ENCODE measurements at places on chromosomes 2 and 18. TPM values are rescaled to one million over a fixed set of nuclear protein-coding genes. Genes with fewer than 3 reads are reported as not detected.

Gene LMAN1
- total RNA-seq = 146 TPM

Gene PRKD3
- total RNA-seq = 41.4 TPM

Gene LRRC30
- not detected for total RNA-seq

Gene NPPC
- total RNA-seq = 4.2 TPM

Gene HOXD1
- not detected for total RNA-seq

Gene GPR39
- total RNA-seq = not detected

Gene KLHL29
- total RNA-seq = 0.11 TPM

Gene MTLN
- total RNA-seq = 58.0 TPM

Gene ADCYAP1
- total RNA-seq = 0.31 TPM

Gene UGT1A5
- not detected for total RNA-seq

GRCh38 chr2:5657231-5657630 lies 35.0 kb upstream of the SOX11 start:
- no peak for DNase-seq

DNA sequence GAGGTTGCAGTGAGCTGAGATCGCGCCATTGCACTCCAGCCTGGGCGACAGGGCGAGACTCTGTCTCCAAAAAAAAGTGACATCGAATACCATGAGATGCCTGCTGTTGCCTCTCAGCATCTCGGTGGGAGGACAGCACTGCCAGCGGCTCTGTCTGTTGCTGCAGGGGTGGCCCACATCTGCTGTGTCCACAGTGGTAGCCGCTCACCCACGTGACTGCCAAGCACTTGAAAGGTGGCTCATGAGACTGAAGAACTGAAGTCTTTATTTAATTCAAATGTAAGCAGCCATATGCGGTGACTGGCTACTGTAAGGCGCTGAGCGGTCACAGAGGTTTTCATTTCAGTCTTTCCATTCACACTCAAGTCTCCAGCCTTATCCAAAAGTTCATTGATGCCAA lies 25.8 kb downstream of the IMPA2 start:
- DNase-seq = no peak

- no peak for DNase-seq
Measured at GRCh38 chr2:237896956-237897355, 37.5 kb downstream of the RAMP1 start.

DNA sequence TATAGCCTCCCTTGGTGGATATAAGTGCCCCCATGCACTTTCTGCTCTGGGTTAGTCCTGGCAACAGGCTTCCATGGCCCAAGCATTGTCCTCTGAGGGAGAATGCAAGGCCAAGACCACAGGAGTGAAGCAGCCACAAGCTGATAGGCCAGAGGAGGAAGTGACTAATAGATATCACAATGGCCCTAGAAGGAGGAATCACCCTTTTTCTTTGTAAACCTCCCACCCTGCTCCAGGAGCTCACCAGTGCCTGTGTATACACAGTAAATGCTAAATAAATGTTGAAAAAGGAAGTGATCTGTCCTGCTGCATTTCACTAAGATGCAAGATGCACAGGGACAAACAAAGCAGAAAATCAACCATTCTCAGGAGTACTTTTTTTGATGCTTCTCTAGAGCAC lies 49.7 kb upstream of the ABCA12 start:
- DNase-seq = no peak

GRCh38 chr2:219622472-219622871 lies 5.0 kb upstream of the SLC4A3 start:
- DNase-seq = no peak

GRCh38 chr2:137812517-137812916 lies 151.8 kb upstream of the HNMT start:
- DNase-seq = no peak

DNA sequence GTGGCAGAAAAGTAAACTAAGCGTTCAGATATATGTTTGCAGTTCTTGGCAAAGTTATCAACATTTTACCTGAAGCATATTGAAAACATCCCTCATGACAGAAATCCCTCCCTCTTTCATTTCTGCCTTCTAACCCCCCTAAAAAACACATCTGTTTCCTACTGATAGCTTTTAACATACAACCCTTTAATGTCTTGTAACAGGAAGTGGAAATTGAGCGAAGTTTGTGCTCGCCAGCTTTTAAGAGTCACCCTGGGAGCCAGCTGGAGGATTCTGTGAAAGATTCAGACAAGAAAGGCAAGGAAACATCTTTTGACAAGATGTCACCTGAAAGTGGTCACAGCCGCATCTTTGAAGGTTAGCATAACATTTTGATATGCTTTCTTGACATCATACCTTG lies 247.4 kb downstream of the XIRP2 start:
- DNase-seq = no peak

- no peak for DNase-seq
Measured at GRCh38 chr2:234003972-234004617, 46.4 kb upstream of the SPP2 start.

GRCh38 chr18:31977270-31977872 lies 34.4 kb upstream of the TRAPPC8 start:
- no peak for DNase-seq

- no peak for DNase-seq
Measured at GRCh38 chr2:234044157-234044556, 6.3 kb upstream of the SPP2 start.

GRCh38 chr2:62774555-62775366 lies 69.2 kb downstream of the EHBP1 start:
- DNase-seq = no peak

DNA sequence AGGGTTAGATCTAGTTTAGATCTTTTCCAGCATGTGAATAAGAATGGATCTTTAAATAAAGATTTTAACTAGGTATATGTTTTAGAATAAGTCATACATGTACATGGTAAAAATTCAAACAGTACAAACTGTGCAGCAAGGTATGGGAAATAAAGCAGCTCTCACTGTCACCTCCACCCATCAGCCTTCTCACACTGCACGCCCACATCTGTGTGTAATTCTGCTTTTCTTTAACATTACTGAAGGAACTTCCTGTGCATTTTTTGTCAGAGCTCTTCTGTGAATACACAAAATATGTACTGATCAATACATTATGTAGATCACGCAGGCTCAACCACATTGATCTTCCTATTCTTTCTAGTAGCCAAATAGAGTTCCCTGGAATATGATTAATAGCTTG lies 3.4 kb downstream of the CASP8 start:
- no peak for DNase-seq

DNA sequence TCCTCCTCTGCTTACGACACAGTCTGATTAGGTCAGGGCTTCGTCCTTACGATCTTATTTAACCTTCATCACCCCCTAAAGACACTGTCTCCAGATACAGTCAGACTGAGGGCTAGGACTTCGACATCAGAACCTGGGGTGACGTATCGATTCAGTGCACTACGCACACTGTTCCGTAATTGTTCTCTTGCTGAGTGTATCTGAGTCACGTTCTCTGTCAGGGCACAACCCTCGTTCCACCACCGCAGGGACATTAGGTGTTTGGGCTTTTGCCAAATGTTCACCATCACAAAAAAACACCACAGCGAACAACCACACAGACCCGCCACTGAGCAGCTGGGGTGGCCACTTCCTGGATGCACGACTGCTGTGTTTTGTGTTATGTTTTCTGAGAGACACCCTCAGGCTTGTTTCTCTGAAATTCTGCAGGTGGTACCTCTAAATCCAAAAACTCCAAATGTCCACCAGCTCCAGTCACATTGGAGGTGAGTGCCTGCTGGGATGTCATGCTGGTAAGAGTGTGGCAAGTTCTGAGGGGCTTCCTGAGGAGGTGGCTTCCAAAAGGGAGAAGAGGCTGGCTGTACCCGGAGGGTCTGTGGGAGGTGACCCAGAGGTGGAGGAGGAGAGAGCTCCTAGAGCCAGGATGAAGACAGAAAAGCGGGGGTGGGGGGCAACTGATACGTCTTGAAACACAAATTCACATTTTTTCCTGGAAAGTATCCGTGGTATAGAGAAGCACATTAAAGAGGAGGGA lies 66.6 kb downstream of the ADNP2 start:
- DNase-seq = no peak

- no peak for DNase-seq
Measured at GRCh38 chr2:33160191-33160590, 213.4 kb downstream of the LTBP1 start.

DNA sequence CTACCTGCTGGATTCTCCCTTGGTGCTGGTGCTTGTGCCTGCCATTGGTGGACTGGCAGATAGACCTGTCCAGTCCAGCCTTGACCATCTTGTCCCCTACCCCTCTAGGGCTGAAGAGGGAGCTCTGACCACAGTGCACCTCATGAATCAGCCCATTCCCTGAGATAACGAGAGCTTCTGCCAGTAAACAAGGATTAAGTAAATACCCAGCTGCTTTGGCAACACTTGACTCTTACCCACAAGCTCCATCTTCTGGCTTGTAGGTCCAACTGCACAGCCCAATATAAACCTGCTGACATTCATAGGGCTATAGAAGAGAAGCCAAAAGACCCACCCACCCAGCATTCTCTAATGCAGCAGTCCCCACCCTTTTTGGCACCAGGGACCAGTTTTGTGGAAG lies 186.4 kb downstream of the PIK3C3 start:
- DNase-seq = no peak

- DNase-seq = no peak
Measured at GRCh38 chr2:195639959-195640358, 17.1 kb upstream of the SLC39A10 start.

DNA sequence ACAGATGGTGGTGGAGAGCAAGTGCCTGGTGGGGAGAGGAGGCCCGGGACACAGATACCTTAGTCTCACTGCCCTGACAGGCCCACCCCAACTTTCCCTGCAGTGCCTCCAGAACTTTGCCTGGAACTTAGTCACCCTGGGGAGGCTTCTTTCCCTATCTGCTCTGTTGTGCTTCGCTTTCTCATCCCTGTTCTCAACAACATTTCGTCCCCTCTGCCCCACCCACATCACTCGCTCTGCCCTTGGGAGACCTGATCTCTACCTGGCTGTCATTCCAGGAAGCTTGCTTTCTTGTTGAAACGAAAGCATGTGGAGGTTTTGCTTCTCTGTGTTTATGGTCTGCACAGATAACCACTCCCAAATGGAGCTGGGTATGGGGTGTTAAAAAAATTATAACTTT lies 93.8 kb downstream of the PRKCE start:
- no peak for DNase-seq

GRCh38 chr2:22126978-22127377 lies 1003.2 kb downstream of the TDRD15 start:
- no peak for DNase-seq

DNA sequence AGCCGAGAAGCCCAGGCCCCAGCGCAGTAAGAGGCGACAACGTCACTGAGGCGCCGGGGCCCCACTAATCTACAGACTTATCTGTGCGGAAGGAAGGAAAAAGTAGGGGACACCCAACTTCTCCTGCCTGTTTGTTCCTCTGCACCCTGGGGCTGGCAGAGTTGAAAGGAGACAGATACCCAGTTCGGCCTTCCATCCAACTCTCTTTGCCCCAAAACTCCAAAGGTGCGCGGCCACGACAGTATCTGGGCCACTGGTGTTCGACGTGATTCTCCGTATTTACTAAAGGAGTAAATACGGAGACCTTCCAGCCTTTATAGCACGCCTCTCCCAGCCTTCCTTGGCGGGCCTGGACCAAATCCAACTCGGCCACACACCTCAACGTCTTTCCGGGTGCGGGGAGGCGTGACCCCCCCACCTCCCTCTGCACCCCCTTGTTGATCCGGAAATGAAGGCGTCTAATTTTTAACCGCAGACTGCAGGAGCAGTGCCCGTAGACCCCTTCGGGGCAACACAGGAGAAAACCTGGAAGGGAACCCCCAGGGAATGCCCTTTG lies 1.6 kb downstream of the SMAD7 start:
- DNase-seq = no peak

DNA sequence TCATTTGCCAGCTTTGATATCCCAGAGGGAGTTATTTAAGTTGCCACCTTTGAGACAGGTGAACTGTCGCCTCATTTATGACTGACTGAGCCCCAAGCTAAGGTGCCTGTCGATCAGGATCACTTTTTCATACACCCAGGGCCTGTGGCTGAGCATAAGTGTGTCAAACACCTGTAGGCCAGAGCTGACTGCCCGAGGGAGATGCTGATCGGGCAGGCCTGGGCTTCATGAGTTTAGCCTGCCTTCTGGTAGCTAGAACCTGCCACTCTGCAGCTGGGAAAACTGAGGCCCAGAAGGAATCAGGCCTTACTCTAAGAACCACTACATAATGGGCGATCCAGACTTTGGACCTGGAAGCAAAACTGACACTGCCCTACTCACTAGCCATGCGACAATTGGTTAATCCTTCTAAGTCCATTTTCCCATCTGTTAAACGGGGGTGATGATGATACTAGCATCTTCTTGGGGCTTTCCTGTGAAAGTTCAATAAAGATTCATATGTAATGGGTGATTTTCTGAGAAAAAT lies 188.7 kb upstream of the GLI2 start:
- no peak for DNase-seq

- DNase-seq = no peak
Measured at GRCh38 chr2:239186516-239187357, 214.1 kb downstream of the HDAC4 start.

Data from natural killer cell treated with Interleukin-12 subunit alpha and Interleukin-12 subunit beta and Interleukin-15 and Interleukin-18, amount 100 ng/mL, for 72 hours (primary cell).